ENCODE measurements at places on chromosomes 2 and 18.
A peak's percentile ranks its signal among the peaks of the same experiment; 100 is the strongest.

GRCh38 chr2:120271711-120272379 lies 19.2 kb downstream of the RALB start:
- DNase-seq = no peak

GRCh38 chr2:134327367-134327766 lies 73.5 kb downstream of the MGAT5 start:
- peak; percentile 54 for DNase-seq

GRCh38 chr2:236343400-236344161 lies 79.4 kb upstream of the ASB18 start:
- peak; percentile 87 for DNase-seq

DNA sequence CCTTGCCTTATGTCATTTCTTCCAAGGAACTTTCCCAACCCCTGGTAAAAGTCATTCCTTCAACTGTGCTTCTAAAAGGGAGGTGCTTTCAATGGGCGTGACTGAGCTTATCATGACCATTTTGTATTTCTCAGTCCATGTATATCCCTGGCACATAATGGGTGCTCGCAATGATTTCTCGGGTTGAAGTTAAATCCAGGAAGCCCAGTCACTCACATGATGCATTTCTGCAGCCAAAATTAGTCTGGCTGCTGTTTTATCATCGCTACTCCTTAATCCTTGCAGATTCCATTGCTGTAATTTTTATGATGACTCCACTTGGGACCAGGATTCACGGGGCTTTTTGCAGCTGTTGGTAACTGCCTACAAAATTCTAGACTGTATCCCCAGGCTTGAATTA lies 25.9 kb upstream of the RFX8 start:
- peak; percentile 22 for DNase-seq

DNA sequence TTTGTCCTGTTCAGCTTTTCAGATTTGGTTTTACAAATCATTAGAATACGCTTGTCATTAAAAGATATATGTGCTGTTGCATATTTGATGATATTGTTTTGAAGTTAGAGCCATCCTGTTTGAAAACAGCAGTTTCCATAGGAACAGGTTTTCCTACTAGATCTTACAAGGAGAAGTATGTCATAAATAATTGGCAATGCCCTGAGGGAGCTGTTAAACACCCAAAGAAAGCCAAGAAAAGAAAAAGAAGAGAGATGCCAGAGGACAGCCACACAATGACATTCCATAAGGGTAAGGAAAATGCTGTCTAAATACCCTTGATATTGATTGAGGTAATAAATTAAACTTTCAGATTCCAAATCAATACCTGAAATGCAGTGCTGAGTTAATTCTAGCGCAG lies 392.2 kb upstream of the CRIM1 start:
- no peak for DNase-seq

DNA sequence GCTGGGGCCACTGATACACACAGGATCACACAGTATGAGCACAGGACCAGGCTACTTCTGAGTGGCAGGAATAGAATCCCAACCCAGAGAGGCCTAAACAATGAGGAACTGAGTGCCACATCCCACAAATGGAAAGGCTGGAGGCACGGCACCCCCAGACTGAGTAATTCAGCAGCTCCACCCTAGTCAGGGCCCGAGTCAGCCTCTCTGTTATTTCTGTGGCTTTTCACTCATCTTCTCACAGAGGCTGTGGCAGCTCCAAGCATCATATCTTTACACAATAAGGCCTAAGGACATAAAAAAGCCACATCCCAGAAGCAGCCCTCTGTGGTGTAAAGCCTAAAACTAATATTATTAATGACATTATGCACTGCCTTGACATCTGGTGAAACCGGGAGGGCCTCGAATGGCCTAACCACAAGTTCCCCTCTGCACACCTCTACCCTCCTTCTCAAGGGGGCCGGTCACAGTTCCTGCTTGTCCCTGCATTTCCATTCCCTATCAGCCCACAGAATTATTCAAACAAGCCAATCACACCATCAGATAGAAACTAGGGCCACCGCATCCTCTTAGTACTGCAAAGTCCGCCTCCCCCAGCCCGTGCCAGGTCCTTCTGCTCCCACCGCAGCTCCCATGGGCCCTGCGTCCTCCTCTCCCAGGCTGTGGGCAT lies 12.5 kb upstream of the MAL start:
- no peak for DNase-seq
